HEK293T (cell line): ENCODE measurements at places on chromosomes 5 and 9.
A peak's percentile ranks its signal among the peaks of the same experiment; 100 is the strongest.

DNA sequence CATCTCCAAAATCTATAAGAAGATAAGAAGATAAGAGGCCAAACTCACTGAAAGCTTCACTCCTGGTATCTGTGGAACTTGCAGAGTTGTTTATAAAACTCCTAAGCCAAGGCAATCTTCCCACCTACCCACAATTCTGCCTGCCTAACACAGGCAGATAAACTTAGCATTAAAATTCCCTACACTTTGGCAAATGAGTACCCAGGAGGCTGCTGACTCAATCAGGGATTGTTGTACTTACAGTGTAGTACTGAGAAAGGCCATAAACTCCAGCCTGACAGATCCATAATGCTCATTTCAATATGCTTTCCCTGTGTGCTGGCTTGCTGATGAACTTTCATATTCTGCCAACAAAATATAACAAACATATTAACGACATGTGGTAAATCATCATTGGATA, 725.2 kb downstream of the BRINP1 start:
- no peak for DNase-seq

GRCh38 chr5:132142459-132142858, 68.9 kb downstream of the CSF2 start:
- DNase-seq = no peak

GRCh38 chr9:84669288-84670137, at the start of gene NTRK2:
Gene NTRK2 (plus strand): TSS chr9:84669729. CDS start chr9:84670749, 1,020 bp downstream.
- peak; percentile 55 for DNase-seq

- DNase-seq = no peak
These were observed 26.6 kb downstream of the PHF2 start for GRCh38 chr9:93603011-93603410.

DNA sequence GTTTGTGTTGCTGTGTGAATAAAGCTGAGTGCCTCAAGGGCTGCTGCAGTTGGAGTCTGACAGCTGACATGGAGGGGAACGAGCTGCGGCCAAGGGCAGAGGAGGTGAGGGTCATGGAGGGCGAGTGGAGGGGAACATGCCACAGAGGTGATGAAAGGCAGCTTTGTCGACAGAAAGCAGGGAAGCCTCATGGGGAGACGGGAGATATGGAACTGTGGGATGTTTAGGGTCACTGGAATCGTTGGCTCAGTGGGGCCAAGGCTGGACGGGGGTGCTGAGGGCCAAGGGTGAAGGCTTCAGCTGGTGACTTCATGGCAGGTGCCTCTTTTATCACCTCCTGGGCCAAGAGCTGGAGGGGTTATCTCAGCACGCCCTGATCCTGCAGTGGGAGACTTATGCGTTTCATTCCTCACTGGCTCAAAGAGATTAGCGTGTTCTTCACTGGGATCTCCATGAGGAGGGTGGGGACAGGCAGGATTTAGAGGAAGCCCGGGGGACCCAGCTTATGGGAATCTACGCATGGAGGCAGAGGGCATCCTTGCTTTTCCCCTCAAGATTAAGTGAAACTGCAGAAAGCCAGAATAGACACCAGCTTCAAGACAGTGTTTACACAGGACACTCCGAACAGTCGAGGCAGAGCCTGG, 42.2 kb downstream of the FAM240B start:
- DNase-seq = no peak

DNA sequence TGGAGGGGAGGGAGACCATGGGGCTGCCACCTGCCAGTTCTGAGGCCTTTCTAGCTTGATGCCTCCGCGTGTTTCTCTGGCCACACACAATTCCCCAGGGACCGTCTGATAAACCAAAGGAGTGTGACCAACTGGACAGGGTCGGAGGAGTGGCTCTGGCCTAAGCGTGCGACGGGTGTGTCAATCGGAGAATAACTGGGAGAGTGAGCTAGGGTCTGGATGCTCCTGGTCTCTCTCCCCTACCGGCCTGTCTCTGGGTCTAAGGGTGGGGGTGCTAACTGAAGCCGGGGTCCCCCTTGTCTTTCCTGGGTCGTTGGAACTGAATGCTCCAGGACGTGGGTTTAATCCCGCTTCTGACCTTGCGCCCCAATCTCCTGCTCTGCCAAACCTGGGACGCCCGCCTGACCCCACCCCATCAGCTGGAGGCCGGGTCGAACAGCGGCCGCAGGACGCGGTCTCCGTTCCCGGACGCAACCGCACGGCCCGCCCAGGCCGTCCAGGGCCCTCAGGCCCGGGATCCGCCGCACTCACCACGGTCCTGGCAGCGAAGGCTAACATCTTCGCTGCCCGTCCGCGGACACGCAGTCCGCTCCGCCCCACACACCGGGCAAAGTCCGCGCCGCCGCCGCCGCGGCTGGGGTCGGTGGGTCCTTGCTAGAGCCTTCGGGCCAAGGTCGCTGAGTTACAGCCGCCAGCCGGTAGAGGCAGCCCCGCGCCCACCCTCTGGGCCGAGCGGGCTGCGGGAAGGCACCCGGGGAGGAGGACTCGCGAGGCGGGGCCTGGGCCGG, 447 bp downstream of the CRAT start:
- no peak for DNase-seq

DNA sequence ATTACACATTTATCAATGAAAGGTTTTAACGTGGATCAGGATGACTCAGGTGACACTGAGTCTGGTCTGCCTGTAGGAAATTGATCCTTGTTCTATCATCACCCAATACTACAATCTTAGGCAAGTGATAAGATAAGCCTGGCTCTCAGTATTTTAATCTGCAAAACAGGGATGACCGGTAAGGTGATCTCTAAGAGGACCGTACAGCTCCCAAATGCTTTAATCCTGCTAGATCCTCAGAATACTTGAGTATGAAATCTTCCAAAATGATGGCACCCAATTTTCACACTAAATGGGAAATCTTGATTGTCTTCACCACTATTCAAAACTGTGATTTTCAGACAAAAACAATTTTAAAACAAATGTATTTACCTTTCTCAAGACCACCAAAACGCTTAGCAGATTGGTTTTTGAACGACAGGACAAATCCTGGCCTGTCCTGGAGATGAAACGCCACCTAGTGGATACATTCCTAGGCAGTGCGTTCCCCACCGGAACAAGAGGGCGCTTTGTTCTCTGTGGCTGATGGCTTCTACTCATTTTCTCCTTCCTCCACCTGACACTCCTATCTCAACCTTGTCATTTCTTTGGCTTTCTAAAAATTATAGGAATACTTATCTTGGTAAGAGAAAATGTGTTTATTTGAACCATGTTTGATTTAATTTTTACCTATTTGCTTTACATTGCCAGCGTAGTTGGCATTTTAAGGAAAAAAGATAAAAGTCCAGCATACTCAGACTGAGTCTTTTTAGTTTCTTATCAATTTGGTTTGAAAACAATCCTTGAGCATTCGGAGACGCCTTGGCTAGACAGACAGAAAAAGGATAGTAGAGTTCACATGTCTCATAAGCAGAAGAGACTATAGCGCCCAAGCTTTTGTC, 41.2 kb upstream of the VCAN start:
- peak; percentile 71 for DNase-seq

DNA sequence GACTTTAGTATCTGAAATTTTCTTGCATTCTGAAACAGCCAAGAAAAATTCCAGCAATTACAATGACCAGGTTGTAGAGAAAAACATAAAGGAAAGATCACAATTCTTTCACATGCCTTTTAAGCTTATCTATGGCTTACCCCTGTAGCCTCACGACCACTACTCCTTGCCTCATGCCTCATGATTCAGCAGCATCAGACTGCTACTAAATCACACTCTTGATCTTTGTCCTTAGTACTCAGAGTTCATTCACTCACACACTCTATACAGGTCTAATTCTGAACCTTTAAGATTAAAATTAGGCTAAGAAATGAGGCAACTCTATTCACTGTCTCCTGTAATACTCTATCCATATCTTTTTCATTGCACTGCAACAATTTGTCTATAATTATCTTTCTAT, 415.1 kb downstream of the MLLT3 start:
- DNase-seq = no peak

DNA sequence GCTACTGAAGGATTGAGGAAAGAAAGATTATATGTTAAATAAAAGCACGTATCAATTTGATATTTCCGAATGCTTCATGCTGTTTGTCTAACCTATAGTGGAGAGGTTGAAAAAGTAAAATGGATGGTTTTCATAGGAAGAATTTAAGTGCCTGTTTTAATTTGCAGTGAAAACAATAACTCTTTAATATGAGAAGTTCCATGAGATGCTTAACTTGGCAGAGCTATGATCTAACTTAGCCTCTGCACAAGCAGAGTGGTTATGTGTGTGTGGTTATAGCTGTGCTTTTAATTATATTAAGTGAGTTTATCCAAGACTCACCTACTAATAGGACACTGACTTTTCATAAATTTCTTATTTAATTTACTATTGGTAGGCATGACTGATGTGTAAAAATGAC, 57.4 kb downstream of the AOPEP start:
- DNase-seq = no peak

GRCh38 chr9:32986971-32987370, 14.5 kb downstream of the APTX start:
- no peak for DNase-seq

GRCh38 chr5:138605254-138605972, 30.2 kb upstream of the HSPA9 start:
- no peak for DNase-seq
